ENCODE measurements at places on chromosomes 11 and 22.

DNA sequence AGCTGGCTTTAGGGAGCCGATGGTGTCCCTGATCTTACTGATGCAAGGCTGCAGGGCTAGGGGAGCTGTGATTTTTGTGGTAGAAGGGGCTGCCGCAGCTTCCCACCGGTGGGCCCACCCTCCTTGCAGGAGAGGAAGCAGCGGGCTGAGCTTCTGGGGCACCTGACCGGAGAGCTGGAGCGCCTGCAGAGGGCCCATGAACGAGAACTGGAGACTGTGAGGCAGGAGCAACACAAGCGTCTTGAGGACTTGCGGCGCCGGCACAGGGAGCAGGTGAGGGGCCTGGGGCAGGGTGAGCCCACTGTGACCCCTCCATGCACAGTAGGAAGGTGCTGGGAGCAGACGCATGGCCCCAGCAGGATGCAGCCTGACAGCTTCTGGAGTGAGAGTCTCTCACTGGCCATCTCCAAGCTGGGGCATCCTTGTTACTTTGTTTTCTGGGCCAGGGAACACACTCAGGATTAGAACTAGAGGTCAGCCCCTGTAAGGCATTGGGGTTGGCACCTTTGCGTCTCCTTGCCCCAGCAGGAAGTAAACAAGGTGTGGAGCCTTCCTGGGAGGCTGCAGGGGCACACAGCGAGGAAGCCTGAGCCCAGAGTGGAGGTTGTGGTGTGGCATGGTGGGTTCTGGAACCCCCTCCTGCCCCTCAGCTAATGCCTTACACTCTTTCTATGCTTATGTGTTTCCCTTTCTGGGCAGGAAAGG is 66.7 kb downstream of the CEP164 start:
- no peak for DNase-seq

- no peak for DNase-seq
Observed at GRCh38 chr11:128776069-128776423, 82.2 kb downstream of the FLI1 start.

DNA sequence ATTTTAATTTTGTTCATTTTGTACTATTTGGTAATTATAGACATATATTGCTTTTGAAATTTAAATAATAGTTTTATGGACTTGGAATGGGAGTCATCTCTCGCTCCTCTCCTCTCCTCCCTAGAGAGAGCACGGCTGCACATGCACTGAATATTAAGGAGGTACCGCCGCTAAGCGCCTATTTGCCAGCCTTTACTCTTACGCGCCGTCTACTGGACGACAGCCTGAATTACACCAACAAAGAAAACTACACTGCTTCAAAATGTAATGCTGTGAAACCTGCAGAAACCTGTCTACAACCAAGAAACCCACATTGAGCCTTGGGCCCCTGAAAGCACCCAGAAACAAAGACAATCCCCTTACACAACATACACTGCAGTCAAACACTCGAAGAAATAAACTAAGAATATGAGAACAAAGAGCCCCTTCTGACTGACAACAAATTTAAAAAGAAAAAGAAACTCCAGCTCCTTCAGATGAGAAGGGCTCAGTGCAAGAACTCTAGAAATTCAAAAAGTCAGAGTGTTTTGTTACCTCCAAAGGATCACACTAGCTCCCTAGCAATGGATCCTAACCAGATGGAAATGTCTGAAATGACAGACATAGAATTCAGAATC is 737.2 kb downstream of the LRRC4C start:
- no peak for DNase-seq

- peak; percentile 1 for DNase-seq
Observed at GRCh38 chr11:22787551-22788162, 41.9 kb downstream of the SVIP start.

- DNase-seq: peak; percentile 2
Observed at GRCh38 chr11:45847911-45848316, 639 bp downstream of the CRY2 start.

DNA sequence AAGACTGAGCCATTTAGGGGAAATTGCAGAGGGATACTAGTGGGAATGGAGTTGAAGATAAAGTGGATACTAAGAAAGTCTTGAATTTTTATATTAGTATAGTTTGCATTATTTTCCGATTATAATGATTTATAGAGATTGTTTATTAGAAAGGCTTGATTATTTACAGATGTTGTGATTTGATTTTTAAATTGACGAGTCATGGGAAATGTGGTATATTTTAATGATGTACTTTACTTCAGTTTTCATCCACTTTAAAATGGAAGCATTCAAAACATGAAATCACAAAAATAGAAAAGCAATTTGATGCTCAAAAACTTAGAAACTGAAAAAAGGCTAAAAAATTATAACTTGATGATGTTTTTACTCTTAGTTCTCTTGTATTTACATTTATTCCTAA is 21.2 kb downstream of the USP47 start:
- DNase-seq: no peak
